ENCODE measurements at places on chromosomes 2 and 18.

GRCh38 chr2:106555053-106555452 is 67.9 kb downstream of the CD8B2 start:
- no peak for DNase-seq

- no peak for DNase-seq
These were observed 33.4 kb downstream of the XRCC5 start for GRCh38 chr2:216142540-216142939.

- DNase-seq: no peak
These were observed 7.8 kb downstream of the SULT1C4 start for GRCh38 chr2:108385411-108386071.

DNA sequence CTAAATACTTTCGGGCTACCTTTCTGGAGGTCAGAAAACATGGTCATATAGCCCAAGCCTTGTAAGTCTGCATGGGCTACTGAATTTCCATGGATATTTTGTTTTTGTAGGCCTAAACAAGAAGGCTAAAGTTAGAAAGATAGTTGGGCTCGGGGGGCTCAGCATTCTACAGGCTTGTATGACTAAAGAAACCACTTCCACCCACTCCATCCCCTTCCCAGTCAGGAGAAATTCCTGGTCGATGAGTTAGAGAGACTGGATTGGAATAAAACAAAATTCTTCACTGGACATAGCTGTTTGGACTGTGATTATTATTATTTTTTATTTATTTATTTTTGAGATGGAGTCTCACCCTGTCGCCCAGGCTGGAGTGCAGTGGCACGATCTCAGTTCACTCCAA is 539.4 kb upstream of the TNP1 start:
- DNase-seq: no peak

DNA sequence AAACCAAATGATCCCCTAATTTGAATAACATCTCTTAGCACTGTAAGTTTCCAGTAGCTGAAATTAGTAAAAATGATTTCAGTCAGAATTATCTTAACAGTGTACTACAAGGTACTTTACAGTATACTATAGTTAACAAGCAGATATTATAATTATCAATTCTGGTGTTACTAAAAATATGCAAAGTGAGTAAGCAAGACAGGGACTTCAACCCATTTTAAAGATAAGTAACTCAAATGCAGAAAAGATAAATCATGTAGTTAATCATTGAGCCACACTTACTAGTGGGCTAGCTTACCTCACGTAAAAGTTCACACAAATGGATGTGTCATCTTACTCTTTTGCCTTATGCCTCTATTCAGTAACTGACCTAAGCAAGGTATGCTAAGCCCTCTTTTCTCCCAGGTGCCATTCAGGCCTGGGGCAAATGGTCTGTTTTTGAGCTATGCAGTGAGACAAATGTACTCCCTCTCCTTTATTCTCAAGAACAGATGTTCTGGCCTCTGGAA is 101.0 kb downstream of the NBAS start:
- DNase-seq: no peak

- DNase-seq: no peak
These were observed 86.2 kb upstream of the HAAO start for GRCh38 chr2:42878581-42878980.

GRCh38 chr2:4791488-4791887 is 900.7 kb upstream of the SOX11 start:
- DNase-seq: no peak

DNA sequence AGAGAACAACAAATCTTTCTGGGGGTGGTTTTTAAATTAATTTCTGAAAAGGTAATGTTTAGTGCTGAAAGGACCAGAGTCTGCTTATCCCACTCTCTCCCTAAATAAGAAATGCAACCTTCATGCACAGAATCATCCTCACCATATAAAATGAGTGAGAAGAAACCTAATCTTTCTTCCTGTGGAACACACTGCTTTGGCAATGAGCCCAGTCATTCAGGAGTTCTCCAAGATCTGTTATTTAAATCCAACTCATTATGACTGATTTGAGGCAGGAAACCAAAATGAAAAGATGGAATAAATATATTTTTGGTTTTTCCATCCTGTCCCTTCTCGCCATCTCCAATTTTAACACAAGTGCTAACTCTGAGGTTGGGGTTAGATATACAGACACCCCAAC is 228.3 kb downstream of the SRBD1 start:
- no peak for DNase-seq

DNA sequence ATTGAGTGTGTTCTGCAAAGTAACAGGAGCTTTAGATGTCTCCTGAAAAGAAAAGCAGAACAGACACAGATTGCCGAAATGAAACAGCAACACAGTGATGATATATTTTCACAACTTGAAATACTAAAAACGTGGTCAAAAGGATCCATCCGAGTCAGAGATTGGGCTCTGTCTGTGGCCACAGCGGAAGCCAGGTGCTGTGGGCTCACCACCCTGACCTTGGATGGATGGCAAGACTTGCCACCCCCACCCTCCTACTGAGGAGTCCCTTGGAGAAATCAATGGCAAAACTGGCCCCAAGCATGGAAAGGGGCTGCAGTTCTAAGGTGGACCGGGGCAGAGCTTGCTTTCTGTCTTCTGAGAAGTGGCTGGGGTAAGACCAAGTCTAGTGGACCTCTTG is 31.4 kb upstream of the ACKR3 start:
- no peak for DNase-seq

DNA sequence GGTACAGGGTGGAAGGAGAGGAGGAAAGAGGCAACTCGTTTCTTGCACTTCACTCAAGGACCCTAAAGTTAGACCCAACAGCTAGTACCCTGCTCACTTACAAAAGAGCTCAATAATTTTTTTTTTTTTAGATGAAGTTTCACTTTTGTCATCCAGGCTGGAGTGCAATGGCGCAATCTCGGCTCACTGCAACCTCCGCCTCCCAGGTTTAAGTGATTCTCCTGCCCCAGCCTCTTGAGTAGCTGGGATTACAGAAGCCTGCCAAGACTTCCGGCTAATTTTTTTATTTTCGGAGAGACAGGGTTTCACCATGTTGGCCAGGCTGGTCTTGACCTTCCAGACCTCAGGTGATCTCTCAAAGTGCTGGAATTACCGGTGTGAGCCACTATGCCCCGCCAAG is 4.1 kb downstream of the ASB3 start:
- DNase-seq: no peak

GRCh38 chr2:120275617-120276400 is 23.2 kb downstream of the RALB start:
- no peak for DNase-seq

DNA sequence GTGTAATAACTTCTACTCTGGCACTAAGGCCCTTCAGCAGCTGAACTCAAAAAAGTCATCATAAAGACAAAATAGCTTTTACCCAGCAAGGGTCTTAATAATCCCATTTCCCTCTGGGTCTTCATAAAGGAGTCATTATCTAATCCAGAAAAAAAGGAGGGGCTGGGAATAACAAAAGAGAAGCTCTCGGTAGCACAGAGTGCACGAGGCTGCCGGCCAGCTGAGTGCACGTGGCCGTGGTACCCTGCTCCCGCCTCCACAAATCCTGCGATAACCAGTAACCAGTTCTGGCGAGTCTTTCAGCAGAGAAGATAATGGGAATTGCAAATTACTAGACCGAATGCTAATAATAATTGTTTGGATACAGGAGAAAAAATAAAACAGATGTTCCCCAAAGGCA is 7.5 kb downstream of the NRP2 start:
- DNase-seq: no peak

- DNase-seq: no peak
These were observed 21.6 kb upstream of the SLC9A2 start for GRCh38 chr2:102597788-102598187.

DNA sequence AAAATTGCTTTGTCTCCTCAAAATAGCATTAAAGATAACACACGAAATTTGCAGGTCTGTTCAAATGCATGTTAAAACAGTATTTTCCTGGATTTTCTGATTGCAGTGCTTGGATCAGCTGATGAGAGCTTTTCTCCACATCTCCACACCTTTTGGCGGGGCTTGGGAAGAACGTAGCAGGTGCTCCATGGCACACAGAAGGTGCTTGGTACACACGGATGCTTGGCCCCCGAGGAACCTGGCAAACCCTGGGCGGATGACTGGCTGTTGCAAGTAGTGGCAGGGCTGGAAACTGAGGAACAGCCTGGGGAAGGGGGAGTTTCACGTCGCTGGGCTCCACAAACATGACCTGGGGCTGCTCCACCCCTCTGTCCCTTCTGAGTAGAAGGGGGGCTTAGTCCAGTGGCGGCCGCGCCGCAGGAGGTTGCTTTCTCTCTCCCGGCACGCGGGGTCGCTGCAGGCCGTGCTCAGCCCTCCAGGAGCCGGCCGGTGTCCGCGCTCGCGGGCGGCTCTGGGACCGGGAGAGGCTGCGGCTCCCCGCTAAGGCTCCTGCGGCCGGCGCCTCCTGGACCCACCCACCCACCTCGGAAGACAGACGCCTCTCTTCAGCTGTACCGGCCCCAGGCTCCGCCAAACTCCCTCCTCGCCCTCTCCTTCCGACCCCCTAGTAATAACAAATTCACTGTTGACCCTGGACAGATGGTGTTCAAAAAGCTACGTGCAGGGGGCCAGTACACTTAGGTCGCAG is 69.3 kb downstream of the MARCO start:
- no peak for DNase-seq

DNA sequence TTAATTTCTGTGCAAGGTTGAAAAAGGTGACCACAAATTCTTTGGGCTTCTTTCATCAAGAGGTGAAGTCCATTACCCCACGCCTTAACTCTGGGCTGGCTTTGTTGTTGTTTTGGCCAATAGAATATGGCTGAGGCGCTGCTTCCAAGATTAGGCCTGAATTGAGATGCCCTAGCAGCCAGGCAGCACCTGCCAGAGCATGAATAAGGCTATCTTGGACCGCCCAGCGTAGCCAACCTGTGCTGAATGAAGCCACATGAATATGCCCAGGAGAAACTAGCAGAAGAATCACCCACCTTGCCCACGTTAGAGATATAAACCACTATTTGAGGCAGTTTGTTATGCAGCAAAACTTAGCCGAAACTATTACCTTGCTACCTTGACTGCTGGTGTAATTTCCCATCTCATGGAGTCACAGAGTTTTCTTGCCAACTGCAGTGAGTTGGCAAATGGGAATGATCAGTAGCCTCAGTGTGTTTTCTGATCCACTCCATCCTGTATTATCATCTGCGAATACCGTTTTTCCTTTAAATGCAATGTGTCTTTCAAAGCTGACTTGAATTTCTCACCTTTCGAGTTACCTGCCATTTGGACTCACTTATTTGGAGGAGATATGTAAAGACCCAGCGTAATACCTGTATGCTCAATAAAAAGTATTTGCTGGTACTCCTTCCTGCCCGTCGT is 679 bp downstream of the TSGA10 start:
- DNase-seq: no peak

DNA sequence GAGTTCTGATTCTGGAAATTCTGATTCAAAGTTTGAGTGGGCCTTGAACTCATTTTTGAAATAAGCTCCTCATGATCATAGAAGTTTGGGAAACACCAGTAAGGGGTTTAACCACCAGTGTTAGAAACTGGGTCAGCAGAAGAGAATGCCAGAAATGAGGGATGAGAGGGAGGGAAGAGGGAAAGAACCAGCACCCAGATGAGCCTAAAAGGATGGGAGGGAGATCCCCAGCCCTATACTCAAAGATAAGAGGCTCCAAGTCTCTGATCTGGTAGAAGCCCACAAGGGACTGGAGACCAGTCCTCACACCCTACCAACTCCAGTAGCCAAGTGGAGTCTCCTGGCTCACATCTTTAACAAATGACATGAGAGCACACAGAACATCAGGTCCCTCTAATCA is 305.0 kb upstream of the NRP2 start:
- no peak for DNase-seq

DNA sequence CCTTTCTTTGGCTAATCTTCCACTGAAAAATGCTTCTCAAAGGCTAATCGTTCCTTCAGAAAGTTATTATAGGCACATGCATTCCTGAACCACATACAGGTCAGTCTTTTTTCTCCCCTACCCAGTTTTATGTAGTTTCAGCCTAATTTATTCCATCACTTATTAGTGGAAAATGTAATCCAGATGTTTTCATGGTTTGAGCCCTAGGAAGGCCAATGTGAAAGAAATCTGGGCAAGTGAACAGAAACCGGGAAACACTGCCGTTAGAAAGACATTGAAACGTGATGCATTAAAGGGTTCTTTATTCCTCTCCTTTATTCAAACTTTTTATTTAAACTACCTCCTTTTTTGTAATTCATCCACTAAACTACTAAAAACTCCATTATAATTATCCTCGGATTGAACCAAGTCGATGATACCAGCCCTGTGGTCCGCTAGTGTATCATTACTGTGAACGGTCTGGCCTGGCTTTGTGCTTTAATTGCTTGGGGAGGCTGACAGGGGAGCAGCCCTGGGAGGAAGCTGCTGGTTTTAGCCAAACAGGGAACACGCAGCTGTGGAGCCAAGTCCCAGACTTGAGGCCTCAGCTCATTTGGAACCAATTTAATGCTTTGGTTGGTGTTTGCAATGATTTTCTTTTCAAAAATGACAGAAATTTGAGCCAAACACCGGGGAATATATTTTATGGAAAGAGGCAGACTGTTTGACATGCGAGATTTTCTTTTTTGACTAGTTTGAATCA is 149.2 kb downstream of the ARHGAP28 start:
- no peak for DNase-seq

GRCh38 chr2:38948995-38949394 is 59.3 kb downstream of the ARHGEF33 start:
- DNase-seq: no peak

DNA sequence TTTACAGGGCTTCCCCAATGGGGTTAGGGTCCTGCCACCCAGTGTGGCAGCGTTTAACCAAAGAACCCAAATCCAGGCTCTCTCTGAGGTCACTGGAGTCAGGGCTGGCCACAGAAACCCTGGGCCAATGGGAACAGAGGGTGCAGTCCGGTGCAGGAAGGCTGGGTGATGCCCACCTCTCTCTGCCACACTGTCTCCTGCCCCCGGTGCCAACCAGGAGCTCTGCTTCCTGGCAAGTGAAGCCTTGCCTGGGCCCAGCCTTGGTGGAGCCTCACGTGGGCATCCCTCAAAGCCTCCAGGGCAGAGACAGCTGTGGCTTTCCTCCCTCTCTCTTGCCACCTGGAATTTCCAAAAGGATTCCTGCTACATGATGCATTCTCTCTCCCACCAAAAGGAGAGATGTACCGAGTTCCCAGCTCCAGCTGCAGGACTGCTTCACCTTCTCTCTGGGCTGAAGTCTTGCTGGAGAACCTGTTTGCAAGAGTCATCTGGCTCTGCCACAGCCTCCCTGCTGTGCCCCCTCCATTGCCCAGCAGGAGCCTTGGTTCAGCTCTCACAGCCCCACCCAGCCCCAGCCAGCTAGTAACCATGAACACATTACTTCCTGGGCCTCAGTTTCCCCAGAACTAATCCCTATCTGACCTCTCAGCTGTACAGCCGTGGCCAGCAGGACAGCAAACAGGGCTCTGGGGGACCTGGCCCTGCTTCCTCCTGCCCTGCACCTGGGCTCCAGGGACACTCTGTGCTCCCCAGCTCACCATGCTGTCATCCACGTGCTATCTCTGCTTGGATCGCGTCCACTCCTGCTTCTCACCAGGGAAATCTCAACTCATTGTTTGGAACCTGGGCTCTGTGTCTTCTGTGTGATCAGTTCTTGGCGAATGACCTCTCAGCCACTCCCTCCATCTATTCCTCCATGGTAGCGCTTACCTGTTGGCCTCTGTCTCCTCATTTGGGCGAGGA is 43.4 kb downstream of the KCNF1 start:
- no peak for DNase-seq

GRCh38 chr18:8937160-8938094 is 165.1 kb upstream of the NDUFV2 start:
- no peak for DNase-seq

- no peak for DNase-seq
These were observed 37.1 kb downstream of the CD28 start for GRCh38 chr2:203743441-203743981.

- no peak for DNase-seq
These were observed 1392.9 kb upstream of the ACVR2A start for GRCh38 chr2:146451972-146452371.
